Kidney (tissue), 22 donors: ENCODE measurements at places on chromosomes 12 and 14. TPM values are rescaled to one million over a fixed set of nuclear protein-coding genes. Genes with fewer than 3 reads are reported as not detected.
A peak's percentile ranks its signal among the peaks of the same experiment; 100 is the strongest.

The RIN3 gene
- 7.1 TPM for polyA plus RNA-seq

The TAS2R42 gene
- not detected for polyA plus RNA-seq

The PTCSC3 gene
- polyA plus RNA-seq = 6.4 TPM

The ABHD12B gene
- polyA plus RNA-seq = 0.88 TPM

The FOXM1 gene
- polyA plus RNA-seq = 1.3 TPM

The GPR84 gene
- not detected for polyA plus RNA-seq

The BAZ2A gene
- 10.5 TPM for polyA plus RNA-seq

The PHC1 gene
- 12.5 TPM for polyA plus RNA-seq

GRCh38 chr12:91591639-91591987 is 409.0 kb upstream of the DCN start:
- no peak for DNase-seq

DNA sequence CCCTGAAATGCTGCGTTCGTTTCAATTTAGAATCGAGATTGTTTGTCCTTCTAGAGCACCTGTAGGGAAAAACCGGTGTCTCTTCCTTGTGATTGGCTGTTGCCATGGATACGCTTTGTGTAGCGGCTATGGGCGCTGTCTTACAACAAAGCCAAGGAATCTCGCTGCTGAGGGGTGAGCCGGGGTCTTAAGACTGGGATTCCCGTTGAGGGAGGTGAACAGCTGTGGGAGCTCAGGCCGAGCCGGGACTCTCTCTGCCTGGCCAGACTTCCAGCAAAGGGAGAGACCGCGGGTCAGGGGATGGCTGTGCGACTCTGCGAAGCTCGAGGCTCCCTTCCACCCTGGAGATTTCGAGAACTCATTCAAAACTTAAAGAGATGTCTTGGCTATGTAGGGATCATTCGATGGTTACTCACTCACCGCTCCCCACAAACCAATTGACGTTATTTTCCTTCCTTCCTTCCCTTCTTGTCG is at the start of the genes LRRIQ1 and TSPAN19:
TSS of gene LRRIQ1 (plus strand) at position 118 of the 474 bp plus-strand sequence. CDS start 1,826 bp downstream, outside the sequence.
TSS of gene TSPAN19 (minus strand) at position 44 of the 474 bp plus-strand sequence. CDS start 6,331 bp downstream, outside the sequence.
- peak; percentile 92 for DNase-seq

GRCh38 chr14:90288651-90289355 is 32.5 kb downstream of the PSMC1 start:
- DNase-seq = no peak

GRCh38 chr12:68749861-68750260 is 3.9 kb downstream of the SLC35E3 start:
- no peak for DNase-seq

DNA sequence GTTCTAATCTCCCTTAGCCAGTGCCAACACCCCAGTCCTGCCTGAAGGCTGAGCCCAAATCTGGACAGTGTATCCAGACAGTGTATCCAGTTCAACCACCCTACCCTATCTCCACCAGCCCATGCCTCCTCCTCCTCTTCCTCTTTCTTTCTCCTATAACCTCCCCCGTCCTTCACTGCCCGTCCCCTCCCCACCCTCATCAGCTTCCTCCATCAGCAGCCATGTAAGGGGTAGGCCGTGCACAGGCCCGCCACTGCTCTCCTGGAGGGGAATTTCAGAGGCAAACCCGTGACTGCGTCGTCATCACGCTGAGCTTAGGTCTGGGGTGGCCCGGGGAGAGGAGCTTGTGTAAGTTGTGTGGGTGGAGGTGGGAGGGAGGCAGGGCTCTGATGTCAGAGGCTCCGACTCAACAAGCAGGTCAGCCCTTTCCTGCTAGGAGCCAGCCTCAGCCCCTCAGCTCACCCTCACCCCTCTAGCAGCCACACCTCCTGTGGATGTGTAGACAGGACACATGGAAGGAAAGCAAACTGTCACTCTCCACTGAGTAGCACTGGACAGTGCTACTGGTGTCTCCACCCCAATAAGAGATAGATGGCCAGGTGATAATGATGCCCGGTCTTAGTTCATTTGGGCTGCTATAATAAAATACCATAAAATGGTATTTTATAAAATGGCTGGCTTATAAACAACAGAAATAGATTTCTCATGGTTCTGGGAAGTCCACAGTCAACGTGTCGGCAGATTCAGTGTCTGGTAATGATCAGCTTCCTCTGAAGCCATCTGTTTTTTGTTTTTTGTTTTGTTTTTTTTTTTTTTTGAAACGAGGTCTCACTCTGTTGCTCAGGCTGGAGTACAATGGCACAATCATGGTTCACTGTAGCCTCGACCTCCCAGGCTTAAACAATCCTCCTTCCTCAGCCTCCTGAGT is 50.5 kb downstream of the IRF2BPL start:
- DNase-seq = no peak

GRCh38 chr14:104342435-104343293 is 204.3 kb downstream of the KIF26A start:
- DNase-seq = no peak

DNA sequence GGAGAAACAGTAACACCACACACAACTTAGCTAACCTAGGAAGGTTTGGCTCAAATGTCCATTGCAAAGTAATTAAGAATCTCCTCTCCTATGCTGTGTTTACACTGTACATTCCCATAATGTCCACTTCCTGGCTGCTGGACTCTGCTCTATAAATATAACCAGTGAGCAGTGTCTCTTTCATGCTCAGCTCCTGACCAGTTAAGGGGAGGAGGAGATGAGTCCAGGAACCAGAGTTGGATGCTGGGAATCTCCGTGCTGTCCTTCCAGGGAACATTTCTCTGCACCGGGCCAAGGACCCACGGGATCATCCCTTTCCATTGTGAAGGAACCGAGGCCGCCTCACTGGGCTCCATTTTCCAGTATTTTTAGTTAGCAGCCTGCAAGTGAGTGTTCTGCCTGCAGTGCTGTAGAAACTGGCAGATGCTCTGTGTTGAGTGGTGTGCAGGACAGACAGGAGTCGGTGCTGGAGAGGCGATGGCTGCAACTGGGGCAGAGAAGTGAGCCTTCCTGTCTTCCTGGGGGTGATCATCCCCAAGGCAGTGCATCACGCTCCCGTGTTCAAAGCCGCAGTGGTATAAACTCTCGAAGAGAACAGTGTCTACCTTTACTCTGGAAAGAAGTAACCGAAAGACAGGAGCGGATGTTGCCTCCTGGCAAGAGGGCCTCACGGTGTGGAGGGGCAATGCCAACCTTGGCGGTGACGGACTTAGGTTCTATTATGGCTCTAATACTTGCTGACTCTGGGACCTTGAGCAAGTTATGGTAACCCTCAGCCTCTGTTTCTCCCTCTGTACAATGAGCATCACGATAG is 195.5 kb downstream of the CACNA1C start:
- DNase-seq = peak; percentile 53

- no peak for DNase-seq
These were observed 104.1 kb downstream of the EPS8 start for GRCh38 chr12:15684896-15685658.

GRCh38 chr12:88035907-88036289 is 6.7 kb upstream of the C12orf50 start:
- no peak for DNase-seq

GRCh38 chr12:2301531-2302461 is 249.0 kb downstream of the CACNA1C start:
- DNase-seq = no peak

GRCh38 chr12:56528846-56529245 is 7.2 kb downstream of the RBMS2 start:
- DNase-seq = no peak

DNA sequence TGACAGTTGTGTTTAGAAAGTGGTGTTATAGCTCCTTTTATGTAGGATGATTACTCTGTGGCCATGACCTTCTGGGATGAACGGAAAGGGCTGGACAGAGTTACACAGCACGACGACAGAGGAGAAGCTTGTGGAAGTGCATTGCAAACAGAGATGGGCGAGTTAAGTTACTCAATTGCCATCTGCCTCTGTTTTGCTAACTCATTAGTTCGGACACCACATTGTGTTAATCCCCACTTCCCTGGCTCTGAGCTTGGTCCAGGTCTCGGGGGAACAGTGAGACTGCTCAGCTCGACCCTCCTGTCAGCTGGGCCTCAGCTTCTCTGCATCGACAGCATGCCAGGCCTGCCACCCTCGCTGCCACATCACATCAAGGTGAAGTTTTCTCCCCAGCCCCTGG is 408.0 kb downstream of the ZFP36L1 start:
- DNase-seq = no peak

DNA sequence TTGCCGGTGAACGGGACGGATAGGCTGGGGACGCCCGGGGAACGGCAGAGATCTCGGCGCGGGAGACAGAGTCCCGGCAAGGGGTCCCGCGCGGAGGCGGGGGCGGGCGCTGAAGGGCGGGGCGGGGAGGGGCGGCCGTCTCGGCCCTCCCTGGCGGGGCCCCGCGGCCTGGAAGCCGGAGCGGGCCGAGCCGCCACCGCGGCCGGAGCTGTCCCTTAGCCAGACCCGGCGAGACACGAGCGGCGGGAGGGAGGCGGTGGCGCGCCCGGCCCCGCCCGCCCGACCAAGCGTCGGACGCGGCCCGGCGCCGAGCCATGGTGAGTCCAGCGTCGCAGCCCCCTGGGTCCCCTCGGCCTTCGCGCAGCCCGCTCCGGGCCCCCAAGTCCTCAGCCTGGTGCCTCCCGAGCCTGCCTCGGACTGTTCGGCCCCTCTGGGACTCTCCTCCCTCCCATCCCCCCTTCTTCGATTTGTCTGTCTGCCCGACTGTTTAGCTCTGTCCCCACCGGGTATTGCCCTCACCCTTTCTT is at the start of gene ARHGEF40:
TSS of gene ARHGEF40 (plus strand) at position 222 of the 527 bp plus-strand sequence. CDS start at position 315, 93 bp downstream.
- no peak for DNase-seq

- no peak for DNase-seq
These were observed 70.0 kb downstream of the SLC38A6 start for GRCh38 chr14:61051051-61051450.

DNA sequence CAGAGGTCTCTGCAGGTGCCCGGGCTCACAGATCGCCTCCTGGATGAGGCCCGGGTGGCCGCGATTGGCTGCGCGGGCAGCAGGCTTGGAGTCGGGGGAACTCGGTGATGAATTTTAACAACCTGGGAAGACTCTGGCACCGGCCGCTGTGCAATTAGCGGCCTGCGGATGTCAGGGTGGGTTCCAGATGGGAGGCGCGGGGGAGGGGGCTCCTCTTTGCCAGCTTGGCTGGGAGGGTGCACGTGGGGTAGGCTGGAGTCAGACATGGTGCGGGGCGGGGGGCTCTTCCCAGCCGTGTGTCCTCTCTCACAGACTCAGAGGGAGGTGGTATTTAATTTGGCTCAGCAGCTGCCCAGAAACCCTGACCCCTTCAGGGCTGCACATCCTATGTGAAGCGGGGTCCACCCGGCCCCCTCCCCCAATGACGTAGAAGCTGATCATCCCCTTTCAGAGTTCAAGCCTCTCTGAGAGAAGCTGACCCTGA is 81.4 kb downstream of the KIF26A start:
- peak; percentile 56 for DNase-seq

DNA sequence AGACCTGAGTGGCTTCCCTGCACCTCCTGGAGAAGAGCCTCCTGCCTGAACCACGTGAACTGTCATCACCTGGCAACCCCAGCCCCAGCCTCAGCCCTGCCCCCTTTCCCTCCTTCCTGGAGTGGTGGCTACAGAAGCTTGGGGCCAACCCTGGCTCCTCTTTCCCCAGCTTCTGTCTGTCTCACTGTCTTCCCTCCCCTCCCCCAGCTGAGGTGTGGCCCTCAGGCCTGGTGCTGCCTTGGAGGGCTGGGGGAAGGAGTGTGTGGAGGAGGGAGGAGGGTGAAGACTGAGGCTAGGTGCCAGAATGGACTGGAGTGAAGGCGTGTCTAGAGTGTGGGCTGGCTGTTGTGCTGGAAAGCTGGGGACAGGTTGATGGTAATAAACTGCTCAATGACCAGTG is 9.7 kb downstream of the NFATC4 start:
- no peak for DNase-seq

DNA sequence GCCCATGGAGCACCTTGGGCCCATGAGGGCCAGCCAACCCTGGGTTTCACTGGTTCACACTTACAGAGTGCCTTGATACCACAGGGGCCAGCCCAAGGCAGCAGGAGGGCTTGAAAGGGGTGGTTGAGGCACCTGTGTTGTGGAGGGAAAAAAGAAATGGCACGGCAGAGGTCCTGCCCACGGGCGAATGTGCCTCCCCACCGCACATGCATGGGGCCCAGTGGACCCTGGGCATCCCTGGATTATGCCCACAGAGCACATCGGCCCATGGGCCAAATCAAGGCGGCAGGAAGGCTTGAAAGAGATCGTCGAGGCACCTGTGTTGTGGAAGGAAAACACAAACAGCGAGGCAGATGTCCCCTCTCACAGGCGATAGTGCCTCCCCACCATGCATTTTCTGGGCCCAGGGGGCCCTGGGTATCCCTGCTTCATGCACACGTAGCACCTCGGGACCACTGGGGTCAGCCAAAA is 378.1 kb downstream of the ALG10 start:
- no peak for DNase-seq
